ENCODE measurements at places on chromosomes 5 and 9.

GRCh38 chr5:24635209-24635608, 9.6 kb downstream of the CDH10 start:
- H3K27me3 ChIP-seq: no peaks in the 10 kb centered on the region
- H3K4me1 ChIP-seq: no peaks in the 10 kb centered on the region
- no peak for DNase-seq

DNA sequence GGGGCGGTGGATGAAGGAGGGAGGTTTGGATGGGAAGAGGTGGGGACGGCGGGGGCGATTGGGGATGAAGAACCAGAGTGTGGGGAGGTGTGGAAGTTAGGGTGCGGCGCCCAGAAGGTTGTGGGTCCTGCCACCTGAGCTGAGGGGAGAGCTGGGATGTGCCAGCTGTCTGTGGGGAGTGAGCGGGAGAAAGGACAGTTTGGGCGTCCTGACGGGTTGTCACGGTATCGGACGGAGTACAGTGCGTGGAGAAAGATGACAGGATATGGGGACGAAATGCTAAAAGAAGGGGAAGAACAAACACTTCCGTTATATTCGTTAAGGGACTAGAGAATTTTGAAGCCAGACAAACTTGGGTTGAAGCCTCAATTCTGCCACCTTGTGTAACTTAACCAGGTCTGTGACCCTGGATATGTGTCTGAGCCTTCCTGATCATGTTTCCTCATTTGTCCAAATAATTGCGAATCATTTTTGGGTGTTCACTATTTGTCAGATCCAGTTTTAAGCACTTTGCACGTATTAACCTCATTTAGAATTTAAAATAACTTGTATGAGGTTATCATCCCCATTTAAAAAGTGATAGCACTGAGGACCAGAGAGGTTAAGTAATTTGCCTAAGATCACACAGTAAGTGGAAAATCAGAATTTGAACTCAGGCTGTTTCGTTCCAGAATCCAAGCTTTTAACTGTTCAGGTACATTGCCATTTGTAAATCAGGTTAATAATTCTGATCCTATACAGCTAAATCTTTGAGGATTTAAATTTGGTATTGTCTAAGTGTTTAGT, 689 bp downstream of the CNTRL start:
- H3K27ac ChIP-seq: peak overlapping the region; percentile 97
- DNase-seq: peak; percentile 20
- H3K4me1 ChIP-seq: peaks cover 39% of the 10 kb centered on the region
- peak overlapping the region; percentile 93 for H3K4me3 ChIP-seq

- no peak for DNase-seq
- no peaks in the 10 kb centered on the region for H3K27me3 ChIP-seq
- H3K4me1 ChIP-seq: no peaks in the 10 kb centered on the region
- H3K27ac ChIP-seq: no peak overlapping the region
- H3K36me3 ChIP-seq: no peaks in the 10 kb centered on the region
- H3K4me3 ChIP-seq: no peak overlapping the region
Measured at GRCh38 chr5:42492974-42493373, 69.7 kb downstream of the GHR start.

GRCh38 chr5:146669656-146670055, 153.7 kb upstream of the GPR151 start:
- H3K4me1 ChIP-seq: peaks cover 20% of the 10 kb centered on the region
- H3K27ac ChIP-seq: no peak overlapping the region
- H3K4me3 ChIP-seq: no peak overlapping the region
- H3K36me3 ChIP-seq: no peaks in the 10 kb centered on the region

- no peaks in the 10 kb centered on the region for H3K4me1 ChIP-seq
- no peak overlapping the region for H3K4me3 ChIP-seq
- H3K36me3 ChIP-seq: no peaks in the 10 kb centered on the region
- peaks cover 5% of the 10 kb centered on the region for H3K27me3 ChIP-seq
Measured at GRCh38 chr5:154157483-154158378, 32.8 kb upstream of the GALNT10 start.

GRCh38 chr9:16310278-16311110, 560.0 kb downstream of the BNC2 start:
- no peak for DNase-seq
- no peaks in the 10 kb centered on the region for H3K36me3 ChIP-seq
- no peak overlapping the region for H3K27ac ChIP-seq
- no peaks in the 10 kb centered on the region for H3K27me3 ChIP-seq
- H3K4me1 ChIP-seq: no peaks in the 10 kb centered on the region
- H3K4me3 ChIP-seq: no peak overlapping the region

DNA sequence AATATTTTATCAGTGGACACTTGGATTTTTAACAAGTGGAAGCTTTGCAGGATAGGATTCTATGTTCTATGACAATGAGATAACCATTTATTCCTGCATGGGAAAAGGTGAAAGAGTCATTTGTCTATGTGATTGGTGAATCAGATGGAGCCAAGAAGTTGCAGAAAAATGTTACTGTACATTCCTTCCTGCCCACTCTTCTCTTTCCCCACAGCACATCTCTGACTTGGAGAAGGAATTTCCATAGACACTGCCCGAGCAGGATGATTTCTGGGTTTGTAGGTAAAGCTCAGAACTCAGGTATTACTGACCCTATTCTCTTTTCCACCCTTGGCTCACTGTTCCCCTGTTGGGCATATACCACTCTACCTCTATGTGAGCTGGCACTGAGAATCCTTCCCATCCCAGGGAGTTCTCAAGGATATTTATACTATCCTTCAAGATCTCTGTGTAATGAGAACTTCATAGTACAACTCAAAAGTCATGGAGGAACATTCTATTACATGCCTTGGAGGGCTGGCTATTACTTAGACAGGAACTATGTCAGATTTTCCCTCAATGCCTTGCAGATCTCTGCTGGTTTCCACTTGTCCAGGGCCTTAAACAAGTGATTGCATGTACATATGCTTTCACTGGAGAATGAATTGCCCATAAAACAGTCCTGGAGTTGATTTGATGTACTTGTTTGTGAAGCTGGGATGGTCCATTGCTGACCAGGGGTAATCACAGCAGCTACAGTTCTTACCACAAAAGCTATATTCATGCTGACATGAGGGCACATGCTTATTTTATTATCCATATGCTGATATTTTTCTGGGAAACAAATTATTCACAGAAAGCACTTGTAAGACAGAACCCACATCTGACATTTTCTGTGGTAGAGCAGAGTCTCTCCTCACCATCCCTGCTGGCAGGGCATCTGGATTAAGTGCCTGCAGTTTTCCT, 24.1 kb downstream of the SLC1A3 start:
- no peaks in the 10 kb centered on the region for H3K36me3 ChIP-seq
- no peak overlapping the region for H3K27ac ChIP-seq
- peaks cover 16% of the 10 kb centered on the region for H3K27me3 ChIP-seq

GRCh38 chr9:99264070-99264680, 42.1 kb downstream of the SEC61B start:
- no peak overlapping the region for H3K4me3 ChIP-seq
- H3K36me3 ChIP-seq: no peaks in the 10 kb centered on the region
- H3K4me1 ChIP-seq: peaks cover 13% of the 10 kb centered on the region
- H3K27me3 ChIP-seq: no peaks in the 10 kb centered on the region
- H3K27ac ChIP-seq: no peak overlapping the region
- DNase-seq: no peak

GRCh38 chr5:15598294-15598902, 98.4 kb downstream of the FBXL7 start:
- H3K27me3 ChIP-seq: no peaks in the 10 kb centered on the region
- no peak for DNase-seq
- H3K4me3 ChIP-seq: no peak overlapping the region
- H3K36me3 ChIP-seq: no peaks in the 10 kb centered on the region

DNA sequence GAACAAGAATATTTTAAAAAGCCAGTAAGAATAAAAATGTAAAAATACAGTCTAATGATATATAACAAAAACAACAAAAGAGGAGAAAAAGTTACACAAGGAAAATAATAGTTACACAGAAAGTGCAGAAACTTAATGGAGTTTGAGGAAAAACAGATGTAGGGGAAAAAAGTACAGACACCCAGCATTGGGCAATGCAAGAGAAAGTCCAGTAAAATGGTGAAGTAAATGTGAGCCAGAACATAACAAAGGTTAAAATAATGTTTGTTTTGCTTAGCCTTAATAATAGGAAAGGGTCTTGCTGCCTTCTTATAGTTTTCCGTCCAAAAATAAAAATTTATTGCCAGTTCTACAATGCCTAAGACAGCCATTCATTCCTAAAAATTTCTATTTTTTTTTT, 364.2 kb downstream of the NNT start:
- H3K36me3 ChIP-seq: no peaks in the 10 kb centered on the region
- H3K4me1 ChIP-seq: no peaks in the 10 kb centered on the region
- no peaks in the 10 kb centered on the region for H3K27me3 ChIP-seq
- H3K27ac ChIP-seq: no peak overlapping the region
- no peak for DNase-seq
- no peak overlapping the region for H3K4me3 ChIP-seq

- peak overlapping the region; percentile 52 for H3K4me3 ChIP-seq
- peaks cover 8% of the 10 kb centered on the region for H3K4me1 ChIP-seq
- H3K36me3 ChIP-seq: peaks cover 4% of the 10 kb centered on the region
- DNase-seq: peak; percentile 66
Measured at GRCh38 chr5:1380011-1380817, 35.3 kb upstream of the CLPTM1L start.

GRCh38 chr9:104506565-104506964, 2.5 kb downstream of the OR13F1 start:
- DNase-seq: no peak
- H3K27ac ChIP-seq: no peak overlapping the region
- no peak overlapping the region for H3K4me3 ChIP-seq
- no peaks in the 10 kb centered on the region for H3K4me1 ChIP-seq
- no peaks in the 10 kb centered on the region for H3K27me3 ChIP-seq

DNA sequence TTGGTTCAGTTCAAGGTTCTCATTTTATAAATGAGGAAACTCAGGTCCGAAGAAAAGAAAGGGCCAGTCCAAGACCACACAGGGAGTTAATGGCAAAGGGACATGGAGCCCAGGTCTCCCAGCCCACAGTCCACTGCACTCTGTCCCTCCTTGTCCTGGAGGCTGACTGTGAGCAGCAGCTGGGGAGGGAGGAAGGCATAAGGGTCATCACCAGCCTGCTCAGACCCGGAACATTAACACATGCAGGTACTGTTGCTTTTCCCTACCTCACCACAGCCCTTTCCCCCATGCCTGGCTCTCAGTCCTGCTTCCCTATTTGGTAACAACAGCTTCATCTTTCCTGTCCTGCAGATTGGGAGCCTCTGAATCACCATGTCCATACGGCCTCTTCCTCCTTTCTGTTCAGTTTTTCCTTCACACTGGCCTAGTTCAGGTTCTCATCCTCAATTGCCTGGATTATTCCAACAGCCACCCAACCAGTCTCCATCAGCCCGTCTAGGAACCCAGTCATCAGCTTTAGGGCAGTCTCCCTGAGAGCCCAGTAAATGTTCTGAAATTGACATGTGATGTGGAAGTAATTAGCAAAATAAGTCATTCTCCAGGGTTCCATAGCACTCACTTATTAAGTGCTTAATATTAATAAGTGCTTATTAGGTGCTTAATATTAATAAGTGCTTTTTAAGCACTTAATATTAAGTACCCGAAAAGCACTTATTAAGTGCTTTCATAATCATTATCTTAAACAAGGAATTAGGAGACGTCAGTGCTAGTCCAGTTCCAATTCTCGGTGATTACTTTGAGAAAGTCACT, 4.3 kb downstream of the GPX3 start:
- H3K36me3 ChIP-seq: peaks cover 30% of the 10 kb centered on the region
- no peaks in the 10 kb centered on the region for H3K27me3 ChIP-seq
- no peak overlapping the region for H3K27ac ChIP-seq
- DNase-seq: no peak
- no peak overlapping the region for H3K4me3 ChIP-seq

DNA sequence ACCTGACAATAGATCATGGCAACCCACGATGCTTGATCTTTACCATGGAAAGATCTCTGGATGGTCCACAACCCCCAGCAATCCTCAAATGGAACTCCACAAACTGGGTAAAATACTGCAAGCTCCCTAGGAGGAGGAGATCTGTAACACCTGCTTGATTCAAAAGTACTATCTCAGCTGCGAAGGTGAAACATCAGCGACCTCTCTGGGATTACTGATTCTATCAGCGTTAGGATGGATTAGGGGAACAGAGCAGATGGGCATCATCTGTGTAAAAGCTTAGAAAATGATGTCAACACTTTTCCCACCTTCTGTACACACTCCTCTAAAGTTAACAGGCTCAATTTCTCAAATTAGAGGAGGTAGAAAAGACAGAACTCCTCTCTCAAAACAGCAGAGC, 31.5 kb upstream of the TRPC7 start:
- H3K27ac ChIP-seq: no peak overlapping the region
- no peaks in the 10 kb centered on the region for H3K27me3 ChIP-seq
- H3K4me1 ChIP-seq: no peaks in the 10 kb centered on the region
- DNase-seq: no peak

GRCh38 chr5:16554110-16554509, 62.7 kb downstream of the RETREG1 start:
- DNase-seq: no peak
- no peaks in the 10 kb centered on the region for H3K27me3 ChIP-seq
- no peaks in the 10 kb centered on the region for H3K36me3 ChIP-seq
- no peak overlapping the region for H3K27ac ChIP-seq
- H3K4me3 ChIP-seq: no peak overlapping the region

GRCh38 chr5:107444300-107444699, 226.4 kb downstream of the EFNA5 start:
- H3K36me3 ChIP-seq: peaks cover 3% of the 10 kb centered on the region
- no peak for DNase-seq
- no peaks in the 10 kb centered on the region for H3K27me3 ChIP-seq
- no peak overlapping the region for H3K27ac ChIP-seq

DNA sequence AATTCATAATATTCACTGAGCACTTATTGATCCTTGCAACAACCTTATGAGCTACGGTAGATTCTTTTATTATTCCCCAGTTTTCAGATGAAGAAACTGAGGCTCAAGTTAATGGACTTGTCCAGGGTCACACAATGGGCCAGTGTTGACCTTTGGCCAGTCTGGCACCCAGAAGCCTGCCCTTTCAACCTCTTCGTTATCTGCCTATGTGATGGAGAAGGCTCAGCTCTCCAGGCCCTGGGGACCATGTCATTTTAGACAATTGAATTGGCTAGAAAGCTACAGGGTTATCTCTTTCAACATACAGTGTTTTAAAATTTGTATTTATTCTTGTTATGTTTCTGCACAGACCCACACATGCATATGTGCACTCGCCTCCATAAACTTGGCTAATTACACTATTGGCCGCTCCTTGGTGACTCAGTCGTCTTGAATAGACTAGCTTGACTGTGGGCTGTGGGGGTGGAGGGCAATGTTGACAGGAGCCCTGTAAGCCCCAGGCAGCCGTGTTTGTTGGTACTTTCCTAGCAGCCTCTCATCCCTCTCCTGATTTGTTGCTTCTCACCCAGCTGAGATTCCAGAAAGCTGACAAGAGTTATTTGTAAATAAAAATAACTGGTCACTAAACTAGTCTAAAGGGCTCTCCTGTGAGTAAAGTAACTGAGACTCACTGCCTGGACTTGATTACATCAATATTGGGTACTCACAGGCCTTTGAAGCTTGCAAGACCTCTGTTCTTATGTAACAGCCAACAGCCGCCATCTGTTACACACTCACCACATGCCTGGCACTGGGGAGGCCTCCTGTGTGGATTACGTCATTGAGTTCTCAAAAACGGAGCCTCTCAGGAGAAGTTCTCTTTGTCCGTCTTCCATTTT, 8.5 kb upstream of the ANGPTL2 start:
- H3K27me3 ChIP-seq: no peaks in the 10 kb centered on the region
- H3K36me3 ChIP-seq: no peaks in the 10 kb centered on the region
- DNase-seq: no peak
- no peak overlapping the region for H3K4me3 ChIP-seq
- no peak overlapping the region for H3K27ac ChIP-seq

- no peaks in the 10 kb centered on the region for H3K36me3 ChIP-seq
- no peak overlapping the region for H3K27ac ChIP-seq
- DNase-seq: no peak
Measured at GRCh38 chr5:57768745-57769144, 286.1 kb upstream of the ACTBL2 start.

- H3K4me3 ChIP-seq: no peak overlapping the region
- no peak overlapping the region for H3K27ac ChIP-seq
Measured at GRCh38 chr5:180557217-180557809, 34.0 kb downstream of the SCGB3A1 start.

Data from effector memory CD8-positive, alpha-beta T cell (primary cell).